NCI-H2107 (cell line): ENCODE measurements at places on chromosomes 7 and 10.

DNA sequence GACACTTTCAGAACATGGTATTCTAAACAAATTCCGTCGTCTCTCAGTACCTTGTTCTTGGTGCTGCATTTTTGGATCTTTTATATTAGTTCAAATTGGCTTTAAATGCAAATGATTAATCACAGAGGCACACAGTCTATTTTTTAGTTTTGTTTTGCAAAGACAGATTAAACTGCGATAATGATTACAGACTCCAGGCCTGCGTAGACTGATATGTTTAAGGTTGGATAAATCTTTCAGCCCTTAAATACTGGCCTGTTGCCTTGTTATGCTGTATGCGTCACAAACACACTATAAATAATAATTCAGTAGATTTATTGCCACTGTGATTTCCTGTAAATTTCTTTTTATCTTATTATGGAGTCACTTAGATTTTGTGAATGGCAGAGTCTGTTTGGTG lies 19.3 kb downstream of the CACNB2 start:
- DNase-seq, result no peak

- DNase-seq, result no peak
These were observed 46.3 kb downstream of the BUB3 start for GRCh38 chr10:123200531-123200930.

DNA sequence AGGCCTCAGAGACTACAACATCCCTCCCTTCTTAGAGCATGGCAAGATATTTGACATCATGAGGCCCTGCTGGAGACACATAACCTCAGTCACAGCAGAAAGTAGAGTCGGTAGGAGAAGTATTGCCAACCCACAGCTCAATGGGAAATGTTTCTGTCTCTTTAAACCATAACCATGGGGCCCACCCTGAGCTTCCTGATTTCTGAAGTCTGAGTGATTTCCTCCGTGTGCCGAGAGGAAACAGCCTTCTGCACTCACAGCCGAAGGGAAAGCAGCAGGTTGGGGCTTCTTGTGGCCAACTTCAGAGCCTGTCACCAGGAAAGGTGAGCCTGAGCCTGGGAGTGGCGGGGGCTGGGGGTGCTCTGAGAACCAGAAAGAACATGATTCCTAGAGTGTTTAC lies at the start of gene GIMAP1:
GIMAP1 (plus strand) TSS at position 246 of the 400 bp plus-strand sequence. CDS start 2,435 bp downstream, outside the sequence.
- DNase-seq, result no peak

DNA sequence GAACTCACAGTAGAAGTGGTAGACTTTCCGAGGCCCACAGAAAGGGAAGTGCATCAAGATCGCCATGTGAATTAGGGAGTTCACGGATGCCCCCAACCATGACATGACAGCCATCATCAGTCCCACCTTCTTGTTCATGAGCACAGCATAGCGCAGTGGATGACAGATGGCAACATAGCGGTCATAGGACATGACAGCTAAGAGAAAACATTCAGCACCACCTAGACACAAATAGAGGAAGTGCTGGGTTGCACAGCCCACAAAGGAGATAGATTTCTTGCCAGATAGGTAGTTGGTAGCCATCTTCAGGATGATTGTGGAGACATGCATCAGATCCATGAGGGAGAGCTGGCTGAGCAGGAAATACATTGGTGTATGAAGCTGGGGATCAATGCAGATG lies 342 bp downstream of the OR2AE1 start:
- no peak for DNase-seq

- DNase-seq, result no peak
These were observed 19.6 kb downstream of the NPVF start for GRCh38 chr7:25208525-25209221.

- no peak for DNase-seq
These were observed 51.5 kb upstream of the OSBPL3 start for GRCh38 chr7:25031432-25031831.

DNA sequence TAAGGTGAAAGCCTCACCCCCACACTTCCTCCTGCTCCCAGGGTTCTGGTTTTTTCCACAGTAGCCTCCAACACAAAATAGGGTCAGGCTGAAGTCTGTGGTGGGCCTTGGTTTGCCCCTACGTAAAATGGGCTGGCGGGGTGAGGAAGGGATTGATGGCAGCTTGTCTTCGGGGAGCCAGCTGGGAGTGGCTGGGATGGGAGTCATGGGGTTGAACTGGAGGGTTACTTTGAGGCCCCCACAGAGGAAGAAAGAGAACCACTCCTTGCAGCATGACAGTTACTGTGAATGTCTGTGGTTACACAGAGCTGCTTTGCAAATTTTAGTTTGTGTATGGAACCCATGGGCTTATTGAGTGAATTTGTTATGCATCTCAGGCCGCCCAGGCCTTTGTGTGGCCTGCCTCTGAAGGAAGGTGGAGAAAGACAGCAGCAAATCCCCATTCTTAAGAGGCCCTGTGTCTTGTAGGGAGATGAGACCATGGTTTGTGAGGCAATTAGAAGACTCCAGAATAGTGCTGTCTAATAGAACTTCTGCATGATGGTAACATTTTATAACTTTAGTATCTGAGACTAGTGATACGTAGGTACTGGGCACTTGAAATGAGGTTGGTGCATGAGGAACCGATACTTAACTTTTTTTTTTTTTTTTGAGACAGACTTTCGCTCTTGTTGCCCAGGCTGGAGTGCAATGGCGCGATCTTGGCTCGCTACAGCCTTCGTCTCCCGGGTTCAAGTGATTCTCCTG lies 8.1 kb downstream of the TRIM8 start:
- DNase-seq, result no peak

DNA sequence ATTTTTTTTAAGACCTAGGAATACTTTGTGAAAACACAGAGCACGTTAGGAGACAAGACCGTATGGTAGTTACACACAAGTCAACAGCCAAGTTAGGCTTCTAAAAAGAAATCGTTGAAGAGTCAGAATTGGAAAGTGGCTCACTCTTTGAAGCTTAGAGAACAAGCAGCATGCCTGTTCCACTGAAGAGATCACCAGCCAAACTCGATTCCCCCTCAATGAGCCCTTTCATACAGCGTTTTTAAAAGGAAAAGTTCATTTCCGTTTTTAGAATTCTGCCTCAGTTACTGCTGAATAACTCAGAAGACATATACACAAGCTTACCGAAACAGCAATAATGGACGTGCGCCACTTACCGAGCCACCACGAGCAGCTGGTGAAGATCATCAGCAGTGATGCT lies 41.0 kb downstream of the MCMBP start:
- DNase-seq, result no peak

- no peak for DNase-seq
These were observed 33.6 kb downstream of the FAM25A start for GRCh38 chr10:87053577-87054181.

- no peak for DNase-seq
These were observed 851.5 kb upstream of the COBL start for GRCh38 chr7:52168085-52168484.

DNA sequence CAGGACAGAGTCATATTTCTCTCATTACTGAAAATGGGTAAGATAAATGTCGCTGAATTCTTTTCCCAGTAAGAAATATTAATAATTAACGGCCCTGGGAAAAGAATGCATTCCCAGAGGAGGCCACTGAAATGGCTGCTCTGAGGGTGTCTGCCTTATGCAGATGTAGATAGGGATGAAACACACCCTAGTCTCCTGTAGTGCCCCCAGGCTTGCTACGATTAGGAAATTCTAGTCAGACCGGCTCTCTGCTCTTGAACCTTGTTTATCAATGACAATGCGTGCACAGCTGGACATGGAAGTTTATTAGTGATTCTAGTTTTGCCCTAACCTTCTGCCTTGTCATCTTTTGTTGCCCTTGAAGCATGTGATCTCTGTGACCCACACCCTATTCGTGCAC lies 291.1 kb downstream of the ZNF248 start:
- no peak for DNase-seq

GRCh38 chr10:75418293-75418692 lies 13.1 kb upstream of the LRMDA start:
- DNase-seq, result no peak

- DNase-seq, result no peak
These were observed 125.8 kb upstream of the PCBD1 start for GRCh38 chr10:71014021-71014805.

DNA sequence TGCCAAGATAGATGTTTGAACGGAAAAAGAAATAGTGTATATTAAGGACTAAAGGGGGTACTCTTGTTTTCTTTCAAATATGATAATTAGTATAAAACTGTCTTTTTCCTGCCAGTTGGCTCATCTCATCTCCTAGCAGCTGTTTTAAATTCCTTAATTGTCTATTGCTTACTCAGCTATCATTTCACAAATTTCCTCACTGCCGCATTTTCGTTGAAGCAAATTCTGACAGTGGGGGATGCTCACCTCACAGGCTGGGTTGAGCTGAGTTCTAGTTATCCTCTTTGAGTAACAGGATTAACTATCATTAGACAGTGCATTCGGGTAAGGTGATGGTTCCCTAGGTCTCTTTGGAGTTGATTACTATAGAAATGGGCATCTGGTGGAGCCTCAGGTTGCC lies 592.0 kb downstream of the AUTS2 start:
- DNase-seq, result no peak

GRCh38 chr7:145692237-145692950 lies 424.2 kb upstream of the CNTNAP2 start:
- no peak for DNase-seq

DNA sequence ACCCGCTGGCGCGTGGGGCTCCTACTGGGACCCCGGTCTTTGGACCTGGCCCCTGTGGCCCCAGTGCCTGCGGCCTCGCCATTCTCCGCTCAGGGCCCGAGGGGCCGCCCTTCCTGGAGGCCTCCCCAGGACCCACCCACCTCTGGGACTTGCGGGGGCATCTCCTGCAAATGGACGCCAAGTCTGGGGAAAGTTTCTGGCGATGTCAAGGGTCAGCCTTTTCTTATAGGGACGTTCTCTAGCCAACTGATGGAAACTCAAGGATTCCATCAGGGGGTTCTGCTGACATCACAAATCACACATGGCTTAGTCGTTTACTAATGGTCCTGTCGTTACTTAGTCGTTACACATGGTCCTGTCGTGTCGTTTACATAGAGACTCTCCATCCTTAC lies 57.7 kb upstream of the RHOBTB1 start:
- no peak for DNase-seq

GRCh38 chr7:99123571-99124033 lies 20.3 kb downstream of the SMURF1 start:
- DNase-seq, result no peak

GRCh38 chr7:10780400-10780747 lies 193.3 kb upstream of the PHF14 start:
- no peak for DNase-seq

DNA sequence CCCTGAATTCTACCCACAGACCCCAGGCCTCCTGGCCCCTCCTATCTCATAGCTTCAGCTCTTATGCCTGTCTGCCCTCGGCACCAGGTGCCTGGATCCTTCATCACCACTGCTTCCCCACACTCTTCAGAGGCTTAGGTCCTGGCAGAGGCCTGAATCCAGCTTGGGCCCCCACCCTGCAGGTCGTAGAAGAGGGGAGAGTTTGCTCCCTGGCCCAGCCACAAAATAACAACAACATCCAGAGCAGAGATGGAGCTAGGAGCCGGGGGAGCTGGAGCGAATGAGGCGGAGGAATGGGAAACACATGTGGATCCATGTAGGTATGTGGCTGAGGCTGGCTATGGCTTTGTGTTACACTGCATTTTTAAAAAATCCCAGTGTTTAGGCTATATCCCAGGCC lies 7.8 kb upstream of the OPN4 start:
- DNase-seq, result no peak

GRCh38 chr10:132651511-132652029 lies 114.0 kb downstream of the INPP5A start:
- DNase-seq, result no peak

DNA sequence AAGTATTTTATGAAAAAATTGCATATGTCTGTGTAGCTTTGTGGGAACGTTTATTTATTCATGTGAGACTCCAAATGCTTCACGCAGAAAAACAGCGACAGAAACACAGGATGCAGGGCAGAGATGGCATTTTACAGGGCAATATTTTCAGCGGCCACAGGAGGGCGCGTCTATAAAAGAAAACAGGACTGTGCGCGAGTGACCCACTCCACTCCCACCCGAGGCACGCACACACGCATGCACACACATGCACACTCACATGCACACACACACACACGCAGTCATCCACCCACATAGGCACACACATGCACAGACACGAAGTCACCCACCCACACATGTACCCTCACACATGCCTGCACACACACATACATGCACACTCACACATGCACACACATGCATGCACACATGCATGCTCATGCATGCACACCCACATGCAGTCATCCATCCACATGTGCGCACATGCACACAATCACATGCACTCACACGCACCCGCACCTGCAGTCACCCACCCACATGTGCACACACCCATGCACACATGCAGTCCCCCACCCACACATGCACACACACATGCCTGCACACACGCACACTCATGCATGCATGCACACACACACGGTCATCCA lies 96.3 kb downstream of the DNAJB6 start:
- DNase-seq, result no peak

DNA sequence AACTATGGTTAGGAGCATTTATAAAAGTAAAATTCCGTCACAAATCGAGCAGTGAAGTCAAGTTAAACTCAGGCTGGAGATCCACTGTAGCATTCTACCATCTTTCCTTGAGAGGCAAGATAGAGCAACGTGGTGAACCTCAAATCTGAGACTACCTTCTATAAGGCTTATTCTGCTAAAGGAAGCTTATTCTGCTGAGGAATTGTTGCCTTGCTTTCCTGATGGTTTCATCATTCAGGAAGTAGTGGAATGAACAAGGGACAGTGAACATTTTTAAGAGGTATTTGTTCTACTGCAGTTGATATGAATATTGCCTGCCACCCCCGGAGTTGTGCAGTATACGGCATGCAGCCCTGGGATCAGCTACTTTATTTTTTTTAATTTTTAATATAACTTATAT lies 170.8 kb downstream of the VPS50 start:
- no peak for DNase-seq

GRCh38 chr10:104197364-104197763 lies 34.8 kb downstream of the CFAP43 start:
- DNase-seq, result no peak

GRCh38 chr7:77702513-77702912 lies 6.3 kb downstream of the RSBN1L start:
- DNase-seq, result no peak

- DNase-seq, result no peak
These were observed 1.0 kb downstream of the BCL7B start for GRCh38 chr7:73556208-73557107.

DNA sequence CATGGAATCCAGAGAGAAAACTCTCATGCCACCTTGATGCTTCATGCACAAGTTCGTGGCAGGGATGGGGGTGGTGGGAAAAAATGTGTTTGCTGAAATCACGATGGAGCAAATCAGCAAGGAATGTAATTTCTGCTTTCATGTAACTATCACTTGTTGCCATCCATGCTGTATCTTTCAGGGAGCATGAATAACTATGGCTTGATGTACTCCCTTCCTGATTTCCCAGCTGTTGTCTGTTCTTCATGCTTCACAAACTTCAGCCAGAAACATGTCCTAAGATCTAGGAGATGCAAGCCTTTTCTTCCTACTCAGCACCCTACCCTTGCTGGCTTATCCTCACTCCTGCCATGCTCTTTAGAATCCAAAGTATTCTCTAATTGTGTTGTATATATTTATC lies 64.0 kb downstream of the LRRC4 start:
- no peak for DNase-seq
